ENCODE measurements at places on chromosomes 7 and 10.

DNA sequence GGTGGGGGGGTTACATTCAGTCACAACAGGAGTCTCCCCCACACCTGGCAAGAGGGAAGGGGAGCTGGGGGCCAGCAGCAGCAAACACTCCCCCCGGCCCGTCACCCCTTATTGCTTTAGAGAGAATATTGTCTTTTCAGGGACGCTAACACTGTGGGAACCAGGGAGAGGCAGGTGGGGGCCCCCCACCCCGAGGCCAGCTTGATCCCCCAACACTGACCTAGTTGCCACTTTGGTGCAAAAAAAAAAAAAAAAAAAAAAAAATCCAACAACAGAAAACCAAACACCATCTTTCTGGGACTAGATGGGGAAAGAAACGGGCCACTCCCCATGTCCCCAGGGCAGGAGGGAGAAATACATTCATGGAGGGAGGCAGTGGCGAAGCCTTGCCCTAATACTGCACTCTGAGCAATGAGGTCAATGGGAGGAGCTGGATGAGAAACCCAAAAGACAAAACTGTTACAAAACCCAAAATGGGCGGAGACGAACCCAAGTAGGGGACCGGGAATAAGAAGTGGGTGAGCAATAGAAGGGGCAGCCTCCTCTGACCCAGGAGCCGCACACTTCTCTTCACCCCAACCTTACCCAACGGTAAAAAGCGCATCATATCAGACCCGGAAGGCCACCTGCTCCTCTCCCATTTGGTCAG, 6.5 kb downstream of the GNB2 start:
- peak; percentile 33 for DNase-seq

DNA sequence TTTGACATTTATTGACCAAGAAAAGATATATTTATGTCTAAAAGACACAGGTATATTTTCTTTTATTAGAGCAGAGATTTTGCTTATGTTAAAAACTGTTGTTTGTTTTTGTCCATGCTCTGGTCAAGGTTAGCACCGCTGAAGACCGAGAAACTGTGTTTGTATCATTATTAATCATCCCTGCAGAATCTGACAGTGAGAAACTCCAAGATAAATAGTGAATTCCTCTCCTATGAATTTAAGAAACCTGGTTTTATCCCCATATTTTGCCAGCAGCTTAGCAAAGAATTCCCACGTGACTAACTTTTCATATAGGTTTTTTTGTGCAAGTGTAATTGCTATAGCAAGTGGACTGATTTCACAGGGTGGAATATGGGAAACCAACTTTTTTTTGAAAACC, 77.6 kb downstream of the FRMD4A start:
- no peak for DNase-seq

GRCh38 chr7:91568138-91568537, 303.9 kb downstream of the FZD1 start:
- DNase-seq = no peak

- DNase-seq = no peak
Observed at GRCh38 chr7:130483031-130483430, 8.9 kb upstream of the MEST start.

DNA sequence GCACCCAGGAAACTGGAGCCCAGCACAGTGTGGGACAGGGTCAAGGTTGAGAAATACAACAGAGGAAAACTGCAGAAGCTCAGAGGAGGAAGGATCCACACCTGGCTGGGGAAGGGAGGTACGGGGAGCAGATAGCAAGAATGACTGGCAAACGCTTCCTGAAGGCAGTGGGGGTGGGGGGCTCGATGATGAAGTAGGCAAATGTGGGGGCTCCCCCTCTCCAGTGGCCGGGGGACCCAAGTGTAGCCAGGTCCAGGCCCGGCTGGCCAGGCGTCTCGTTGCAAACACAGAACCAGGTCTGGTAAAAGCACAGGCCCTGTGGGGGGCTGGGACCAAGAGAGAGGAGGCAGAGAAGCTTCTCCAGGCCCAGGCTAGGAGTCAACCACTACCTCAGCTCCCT, 7.7 kb downstream of the CHST15 start:
- no peak for DNase-seq

DNA sequence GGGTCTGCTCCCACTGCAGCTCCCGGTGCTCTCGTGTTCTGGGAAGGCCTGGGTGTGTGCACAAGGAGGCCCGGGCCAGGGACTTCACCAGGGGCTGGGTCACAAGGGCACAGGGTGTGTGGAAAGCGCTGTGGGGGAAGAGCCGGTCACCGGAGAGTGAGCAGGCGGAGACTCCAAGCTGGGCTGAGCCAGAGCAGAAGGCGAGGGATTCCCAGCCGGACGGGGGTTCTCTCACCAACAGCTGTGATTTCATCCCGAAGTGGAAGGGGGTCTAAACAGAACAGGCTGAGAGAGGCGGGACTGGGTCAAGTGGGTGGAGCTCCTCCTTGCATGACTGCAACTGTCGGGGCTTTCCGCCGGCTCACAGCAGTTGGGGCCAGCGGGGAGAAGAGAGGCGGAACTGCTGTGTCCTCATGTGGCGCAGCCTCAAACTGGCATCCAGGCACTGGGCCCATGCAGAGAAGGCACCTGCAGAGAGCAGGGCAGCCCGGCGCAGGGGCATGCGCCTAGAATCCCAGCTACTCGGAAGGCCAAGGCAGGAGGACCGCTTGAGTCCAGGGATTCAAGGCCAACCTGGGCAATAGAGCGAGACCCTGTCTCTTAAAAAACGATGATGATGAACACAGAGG, 7.6 kb upstream of the ORAI2 start:
- no peak for DNase-seq

GRCh38 chr10:28946479-28946878, 269.2 kb downstream of the BAMBI start:
- peak; percentile 12 for DNase-seq

DNA sequence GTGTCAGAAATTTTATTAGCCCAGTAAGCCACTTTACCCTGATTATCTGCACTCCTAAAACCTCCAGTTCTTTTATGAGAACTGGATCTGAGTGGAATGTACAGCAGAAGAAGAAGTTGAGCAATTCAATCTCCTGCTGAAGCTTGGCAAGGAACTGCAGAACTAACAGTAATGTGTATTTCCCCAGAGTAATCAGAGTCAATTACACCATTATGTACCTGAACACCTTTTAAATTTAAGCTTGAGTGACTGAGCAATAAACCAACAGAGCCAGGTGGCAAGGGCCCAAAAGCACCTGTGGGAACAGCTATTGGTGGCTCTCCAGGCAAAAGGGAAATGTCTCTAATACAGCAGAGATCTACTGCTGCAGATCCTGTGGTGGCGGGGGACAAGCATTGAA, 40.1 kb upstream of the AKR1C2 start:
- no peak for DNase-seq

- DNase-seq = no peak
Observed at GRCh38 chr7:123961771-123962170, 36.7 kb downstream of the SPAM1 start.

DNA sequence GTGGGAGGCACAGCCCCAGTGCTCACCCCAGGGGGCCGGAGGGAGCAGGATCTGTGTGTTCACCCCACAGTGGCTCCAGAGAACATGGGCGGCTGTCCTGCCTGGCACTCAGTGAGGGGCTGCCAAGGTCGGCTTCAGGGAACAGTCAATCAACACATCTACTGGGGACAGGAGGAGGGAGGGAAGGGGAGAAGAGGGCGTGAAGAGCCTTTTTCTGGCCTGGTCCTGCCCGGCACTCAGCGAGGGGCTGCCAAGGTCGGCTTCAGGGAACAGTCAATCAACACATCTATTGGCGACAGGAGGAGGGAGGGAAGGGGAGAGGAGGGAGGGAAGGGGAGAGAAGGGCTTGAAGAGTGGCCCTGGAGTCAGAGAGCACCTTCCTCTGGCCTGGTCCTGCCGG, 184.9 kb downstream of the ADARB2 start:
- DNase-seq = no peak

- DNase-seq = no peak
Observed at GRCh38 chr7:5605775-5606634, 175.5 kb downstream of the RNF216 start.

GRCh38 chr7:107206136-107206535, 37.3 kb downstream of the HBP1 start:
- DNase-seq = no peak

DNA sequence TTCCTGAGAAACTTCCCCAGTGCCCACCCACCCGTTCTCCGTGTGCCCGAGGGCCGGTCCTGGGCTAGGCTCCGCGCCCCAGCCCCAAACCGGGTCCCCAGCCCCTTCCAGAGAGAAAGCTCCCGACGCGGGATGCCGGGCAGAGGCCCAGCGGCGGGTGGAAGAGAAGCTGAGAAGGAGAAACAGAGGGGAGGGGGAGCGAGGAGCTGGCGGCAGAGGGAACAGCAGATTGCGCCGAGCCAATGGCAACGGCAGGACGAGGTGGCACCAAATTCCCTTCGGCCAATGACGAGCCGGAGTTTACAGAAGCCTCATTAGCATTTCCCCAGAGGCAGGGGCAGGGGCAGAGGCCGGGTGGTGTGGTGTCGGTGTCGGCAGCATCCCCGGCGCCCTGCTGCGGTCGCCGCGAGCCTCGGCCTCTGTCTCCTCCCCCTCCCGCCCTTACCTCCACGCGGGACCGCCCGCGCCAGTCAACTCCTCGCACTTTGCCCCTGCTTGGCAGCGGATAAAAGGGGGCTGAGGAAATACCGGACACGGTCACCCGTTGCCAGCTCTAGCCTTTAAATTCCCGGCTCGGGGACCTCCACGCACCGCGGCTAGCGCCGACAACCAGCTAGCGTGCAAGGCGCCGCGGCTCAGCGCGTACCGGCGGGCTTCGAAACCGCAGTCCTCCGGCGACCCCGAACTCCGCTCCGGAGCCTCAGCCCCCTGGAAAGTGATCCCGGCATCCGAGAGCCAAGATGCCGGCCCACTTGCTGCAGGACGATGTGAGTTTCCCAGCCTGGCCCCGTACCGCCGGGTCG, at the start of gene SCD:
Gene SCD (plus strand): TSS at position 469 of the 803 bp plus-strand sequence. CDS start 272 bp downstream, at position 741.
- DNase-seq = peak; percentile 98

GRCh38 chr7:129499999-129500398, 2.3 kb upstream of the SMKR1 start:
- DNase-seq = no peak
